Inflammatory macrophage treated with lipopolysaccharide for 4 hours (primary cell): ENCODE measurements at places on chromosomes 6 and 20.

DNA sequence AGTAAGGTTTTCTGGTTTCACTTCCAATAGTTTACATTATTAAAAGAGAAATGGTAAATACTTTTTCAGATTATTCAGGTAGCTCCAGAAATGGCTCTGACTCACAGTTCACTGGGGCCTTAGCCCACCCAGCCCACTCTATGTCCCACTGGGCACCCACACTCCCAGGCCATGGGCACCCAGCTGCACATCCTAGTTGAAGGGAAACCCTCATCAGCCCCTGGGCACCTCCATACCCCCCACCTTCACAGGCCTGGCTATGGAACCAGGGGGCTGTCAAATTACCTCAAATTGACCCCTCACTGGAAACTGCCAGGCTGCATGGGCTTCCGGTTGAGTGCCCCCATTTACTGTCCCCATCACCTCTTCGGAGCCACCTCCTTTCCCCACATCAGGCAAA, 51.5 kb downstream of the BMP7 start:
- DNase-seq, result no peak

DNA sequence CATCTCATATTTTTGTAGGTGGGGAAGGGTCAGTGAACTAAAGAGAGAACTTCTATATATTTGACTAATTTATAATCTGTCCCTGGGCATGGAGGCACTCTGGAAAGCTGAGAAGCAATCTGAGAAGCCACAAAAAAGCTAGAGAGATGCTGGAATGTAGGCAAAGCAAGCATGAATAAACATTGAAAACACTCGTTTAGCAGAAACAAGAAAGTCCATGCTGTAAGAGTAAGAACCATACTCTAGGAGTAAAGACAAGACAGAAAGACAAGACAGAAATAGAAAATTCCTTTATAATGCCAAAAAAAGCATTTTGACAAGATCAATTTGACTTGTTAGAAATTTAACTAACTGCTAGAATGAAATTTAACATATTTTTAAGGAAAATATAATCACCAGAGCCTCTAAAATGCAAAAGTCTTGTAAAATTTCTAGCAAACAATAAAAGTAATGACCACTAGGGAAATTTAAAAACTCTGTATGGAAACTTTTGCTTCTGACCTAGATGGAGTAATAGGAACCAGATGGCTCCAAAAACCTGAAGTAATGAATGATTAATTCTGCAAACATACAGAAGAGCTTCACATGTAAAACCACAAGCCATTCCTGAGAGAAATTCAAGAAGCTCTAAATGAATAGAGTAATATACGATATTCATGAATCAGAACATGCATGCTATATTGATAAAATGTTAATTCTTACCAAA, 625.7 kb upstream of the PTCHD4 start:
- no peak for DNase-seq

DNA sequence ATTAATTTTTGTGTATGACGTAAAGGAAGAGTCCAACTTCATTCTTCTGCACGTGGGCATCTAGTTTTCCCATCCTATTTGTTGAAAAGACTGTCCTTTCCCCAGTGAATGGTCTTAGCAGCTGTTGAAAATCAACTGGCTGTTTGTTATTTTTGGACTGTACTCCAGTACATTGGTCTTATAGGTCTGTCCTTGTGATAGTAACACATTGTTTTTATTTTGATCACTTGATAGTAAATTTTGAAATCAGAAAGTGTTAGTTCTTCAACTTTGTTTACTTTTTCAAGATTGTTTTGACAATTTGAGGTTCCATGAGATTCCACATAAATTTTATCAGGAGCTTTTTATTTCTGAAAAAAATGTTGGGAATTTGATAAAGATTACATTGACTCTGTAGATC, 280.2 kb upstream of the FOXQ1 start:
- no peak for DNase-seq

GRCh38 chr6:9496837-9497236, 918.0 kb downstream of the TFAP2A start:
- no peak for DNase-seq

DNA sequence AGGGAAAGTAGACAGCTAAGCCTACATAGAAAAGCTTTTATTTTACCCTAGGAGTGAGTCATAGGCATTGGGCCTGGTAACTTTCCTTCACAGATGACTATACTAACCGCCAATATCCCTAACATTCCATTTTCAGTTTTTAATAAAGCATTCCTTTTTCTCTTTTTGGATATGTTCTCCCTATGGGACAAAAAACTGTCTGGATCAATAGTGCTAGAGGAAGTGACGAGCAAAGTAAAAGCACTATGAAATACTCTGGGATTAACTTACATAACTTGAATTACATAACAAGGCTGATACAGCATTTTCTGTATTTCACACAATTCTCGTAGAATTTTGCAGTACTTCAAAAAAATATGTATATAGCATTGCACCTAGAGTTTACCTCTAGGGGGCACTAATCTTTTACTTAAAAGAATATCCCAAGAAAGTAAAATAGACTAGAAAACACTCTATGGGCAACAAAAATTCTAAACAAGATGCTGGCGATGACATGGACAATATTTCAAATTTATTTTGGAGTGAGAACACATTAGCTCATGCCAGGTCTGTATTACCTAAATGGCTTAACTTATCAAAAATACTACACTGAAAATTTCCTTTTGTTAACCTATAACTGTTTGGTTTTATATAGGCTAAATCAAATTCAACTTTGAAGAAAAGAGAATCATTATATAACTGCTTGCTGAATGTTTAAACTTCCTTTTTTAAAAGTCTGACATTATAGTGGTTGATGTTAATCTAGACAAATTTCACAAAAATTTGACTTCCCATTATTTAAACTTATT, 66.3 kb upstream of the DST start:
- peak; percentile 83 for DNase-seq

DNA sequence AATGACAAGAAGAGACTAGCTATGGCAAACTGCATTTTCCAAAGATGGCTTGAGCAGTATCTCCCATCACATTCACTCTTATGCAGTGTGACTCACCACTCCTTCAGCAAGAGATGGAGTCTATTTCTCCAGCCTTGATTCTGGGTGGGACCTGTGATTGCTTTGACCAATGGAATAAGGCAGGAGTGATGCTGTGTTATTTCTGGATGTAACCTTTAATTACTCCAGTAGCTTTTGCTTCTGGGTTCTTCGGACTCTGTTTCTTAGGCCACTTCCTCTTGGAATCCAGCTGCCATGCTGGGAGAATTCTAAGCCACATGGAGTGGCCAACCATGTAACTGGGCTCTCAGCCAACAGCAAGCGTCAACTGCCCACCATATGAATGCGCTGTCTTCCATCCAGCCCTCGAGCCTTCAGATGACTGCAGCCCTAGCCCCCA, 50.7 kb downstream of the TGM2 start:
- peak; percentile 39 for DNase-seq

- peak; percentile 97 for DNase-seq
These were observed 37.1 kb upstream of the GRM4 start for GRCh38 chr6:34182751-34183531.

DNA sequence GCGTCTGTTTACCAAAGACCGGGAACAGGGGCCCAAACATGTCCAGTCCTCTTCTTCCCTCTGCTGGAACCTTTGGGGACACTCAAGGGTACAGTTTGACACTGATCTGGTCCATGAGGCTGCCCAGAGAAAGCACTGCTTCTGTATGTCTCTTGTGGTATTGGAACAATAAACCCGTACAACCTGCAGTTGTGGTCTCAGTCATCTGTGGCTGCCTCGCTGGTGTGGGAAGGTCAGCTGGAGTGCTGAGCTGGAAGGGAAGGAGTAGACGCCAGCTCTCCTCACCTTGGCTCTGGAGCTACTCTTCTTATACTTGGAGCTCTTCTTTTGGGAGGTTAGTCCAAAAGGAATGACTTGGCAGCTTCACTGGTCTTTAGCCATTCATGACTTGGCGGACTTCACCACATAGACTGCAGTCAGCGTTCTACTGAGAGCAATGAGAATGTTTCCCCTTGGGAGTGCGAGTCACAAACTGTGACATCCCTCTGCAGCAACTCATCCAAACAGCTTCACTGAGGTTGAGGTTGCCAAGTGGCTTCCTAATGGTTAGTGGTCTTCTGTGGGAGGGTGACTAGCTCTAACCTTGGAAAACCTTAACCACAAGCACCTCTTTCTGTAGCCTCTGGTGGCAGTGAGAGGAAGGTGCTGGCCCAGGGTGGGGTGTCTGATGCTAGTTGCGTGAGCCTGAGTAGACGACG, 81.2 kb downstream of the ASXL1 start:
- no peak for DNase-seq

GRCh38 chr20:43669332-43669731, 2.4 kb downstream of the MYBL2 start:
- no peak for DNase-seq

- DNase-seq, result no peak
These were observed 3.5 kb downstream of the PIGT start for GRCh38 chr20:45419188-45420091.

GRCh38 chr6:143399176-143399575, 51.3 kb downstream of the ADAT2 start:
- no peak for DNase-seq

DNA sequence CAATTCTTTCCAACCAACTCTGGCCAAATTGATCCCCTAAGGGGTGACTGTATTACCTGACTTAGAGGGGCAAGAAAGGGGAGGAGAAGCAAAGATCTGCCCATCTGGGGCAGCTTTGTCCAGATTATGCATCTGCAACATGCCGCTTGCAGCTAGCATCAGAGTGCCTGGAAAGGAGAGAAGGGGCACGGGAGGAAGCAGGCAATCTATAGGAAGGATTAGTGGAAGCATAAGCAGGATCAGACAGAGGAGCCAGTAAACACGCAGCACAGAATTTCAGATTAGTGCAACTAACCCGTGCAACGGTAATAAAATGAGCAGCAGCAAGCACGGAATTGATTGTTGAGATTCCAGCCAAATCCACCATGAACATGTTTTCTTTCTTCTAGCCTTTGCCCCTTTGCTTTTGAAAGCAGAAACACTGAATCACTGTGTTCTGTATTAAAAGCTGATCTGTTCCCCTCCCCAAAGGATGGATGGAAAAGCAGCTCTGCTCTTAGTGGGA, 643.6 kb upstream of the CHD6 start:
- DNase-seq, result no peak

- no peak for DNase-seq
These were observed 63.5 kb upstream of the STMND1 start for GRCh38 chr6:17038316-17038715.

GRCh38 chr6:45212976-45213375, 115.2 kb upstream of the RUNX2 start:
- DNase-seq, result no peak

- DNase-seq, result no peak
These were observed 335.8 kb upstream of the FLRT3 start for GRCh38 chr20:14673164-14673563.

DNA sequence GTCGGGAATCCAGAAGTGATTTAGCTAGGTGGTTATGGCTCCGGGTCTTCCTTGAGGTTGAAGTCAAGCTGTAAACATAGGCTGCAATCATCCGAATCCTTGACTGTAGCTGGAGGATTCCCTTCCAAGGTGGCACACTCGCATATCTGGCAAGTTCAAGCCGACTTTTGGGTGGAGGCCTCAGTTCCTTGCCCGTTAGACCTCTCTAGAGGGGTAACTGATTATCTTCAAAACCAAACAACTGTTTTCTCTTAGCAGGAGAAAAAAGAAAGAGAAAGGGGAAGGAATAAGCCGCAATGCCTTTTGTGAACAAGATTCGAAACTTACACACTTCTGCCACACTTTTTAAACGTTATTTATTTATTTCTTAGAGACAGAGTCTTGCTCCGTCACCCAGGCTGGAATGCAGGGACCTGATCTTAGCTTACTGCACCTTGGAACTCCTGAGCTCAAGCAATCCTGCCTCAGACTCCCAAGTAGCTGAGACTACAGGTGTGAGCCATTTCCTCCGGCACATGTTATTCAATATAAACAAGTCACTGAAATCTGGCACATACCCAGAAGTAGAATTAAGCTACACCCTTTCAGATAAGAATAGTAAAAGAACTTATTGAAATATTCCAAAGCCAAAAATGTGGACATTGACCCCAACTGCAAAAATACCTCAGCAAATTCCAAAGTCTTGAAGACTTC, 76.3 kb downstream of the HFE start:
- no peak for DNase-seq

DNA sequence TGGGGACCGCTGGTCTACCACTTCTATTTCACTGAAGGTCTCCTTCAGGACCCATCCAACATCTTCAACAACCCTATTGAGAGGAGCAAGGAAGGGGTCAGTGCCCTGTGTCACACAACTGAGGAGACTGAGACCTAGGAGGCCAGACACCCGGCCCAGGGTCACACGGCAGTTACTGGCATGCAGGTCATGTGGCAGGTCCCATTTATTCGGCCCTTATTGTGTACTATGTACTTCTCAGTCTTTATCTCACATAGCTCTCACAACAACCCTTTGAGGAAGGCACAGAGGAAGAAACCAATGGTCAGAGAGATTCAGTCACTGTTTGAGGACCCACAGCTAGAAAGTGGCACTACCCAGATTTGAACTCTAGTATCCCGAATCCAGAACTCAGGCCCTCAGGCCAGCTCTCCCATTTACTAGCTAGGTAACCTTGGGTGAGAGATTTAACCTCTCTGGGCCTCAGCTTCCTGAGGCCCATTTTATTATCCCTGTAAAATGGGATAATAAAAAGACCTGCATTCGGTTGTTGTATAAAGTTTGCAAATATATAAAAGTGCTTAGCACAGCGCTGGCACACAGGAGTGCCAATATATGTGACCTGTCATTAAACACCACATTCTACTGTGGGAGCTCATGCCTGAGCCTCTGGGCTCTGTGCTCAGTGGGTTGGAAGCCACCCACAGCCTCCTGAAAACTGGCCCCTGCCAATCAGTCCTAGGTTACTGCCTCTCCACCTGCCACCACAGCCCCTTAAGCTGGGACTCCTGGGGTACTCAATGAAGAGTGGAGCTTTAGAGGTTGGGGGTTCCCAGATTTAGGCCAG, 15.8 kb downstream of the TFEB start:
- peak; percentile 32 for DNase-seq

DNA sequence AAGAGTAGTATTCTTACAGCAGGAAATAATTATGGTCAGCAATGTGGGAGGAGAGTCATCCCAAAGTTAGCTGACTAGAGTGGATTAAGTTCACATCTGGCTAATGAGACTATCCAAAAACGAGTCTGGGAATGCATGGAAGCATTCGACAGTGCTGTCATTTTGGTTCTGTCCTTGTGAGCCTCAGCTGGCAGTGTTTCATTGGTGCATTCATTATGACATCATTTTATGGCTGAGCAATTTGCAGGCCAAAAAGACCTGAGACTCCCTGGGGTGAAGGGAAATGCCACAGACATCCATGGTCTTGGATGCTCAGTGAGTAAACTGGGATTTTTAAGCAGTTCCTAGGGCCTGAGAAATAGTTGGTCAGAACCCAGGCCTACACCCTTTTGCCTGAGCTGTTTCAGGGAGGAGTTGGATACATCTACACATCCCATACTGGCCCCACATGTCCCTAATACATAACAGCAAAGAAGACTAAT, 196.4 kb upstream of the CCN2 start:
- no peak for DNase-seq

DNA sequence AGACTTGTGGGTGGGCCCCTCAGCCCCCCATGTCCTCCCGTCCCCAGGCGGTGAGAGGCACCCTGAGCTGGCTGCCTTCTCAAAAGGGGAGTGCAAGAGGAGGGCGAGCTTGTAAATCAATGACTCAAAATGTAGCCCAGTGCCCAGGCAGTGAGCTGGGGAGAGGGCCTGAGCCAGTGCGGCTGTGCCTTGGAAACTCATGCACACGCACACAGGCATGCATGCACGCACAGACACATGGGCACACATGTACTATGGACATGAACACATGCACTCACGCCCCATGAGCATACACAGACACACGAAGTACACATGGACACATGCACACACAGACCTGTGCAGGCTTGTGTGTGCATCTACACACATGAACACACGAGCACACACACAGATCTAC, 133.5 kb downstream of the TAF4 start:
- no peak for DNase-seq

GRCh38 chr6:85346196-85346595, 103.7 kb upstream of the NT5E start:
- DNase-seq, result no peak
